ENCODE measurements at places on chromosomes 1 and 21.

DNA sequence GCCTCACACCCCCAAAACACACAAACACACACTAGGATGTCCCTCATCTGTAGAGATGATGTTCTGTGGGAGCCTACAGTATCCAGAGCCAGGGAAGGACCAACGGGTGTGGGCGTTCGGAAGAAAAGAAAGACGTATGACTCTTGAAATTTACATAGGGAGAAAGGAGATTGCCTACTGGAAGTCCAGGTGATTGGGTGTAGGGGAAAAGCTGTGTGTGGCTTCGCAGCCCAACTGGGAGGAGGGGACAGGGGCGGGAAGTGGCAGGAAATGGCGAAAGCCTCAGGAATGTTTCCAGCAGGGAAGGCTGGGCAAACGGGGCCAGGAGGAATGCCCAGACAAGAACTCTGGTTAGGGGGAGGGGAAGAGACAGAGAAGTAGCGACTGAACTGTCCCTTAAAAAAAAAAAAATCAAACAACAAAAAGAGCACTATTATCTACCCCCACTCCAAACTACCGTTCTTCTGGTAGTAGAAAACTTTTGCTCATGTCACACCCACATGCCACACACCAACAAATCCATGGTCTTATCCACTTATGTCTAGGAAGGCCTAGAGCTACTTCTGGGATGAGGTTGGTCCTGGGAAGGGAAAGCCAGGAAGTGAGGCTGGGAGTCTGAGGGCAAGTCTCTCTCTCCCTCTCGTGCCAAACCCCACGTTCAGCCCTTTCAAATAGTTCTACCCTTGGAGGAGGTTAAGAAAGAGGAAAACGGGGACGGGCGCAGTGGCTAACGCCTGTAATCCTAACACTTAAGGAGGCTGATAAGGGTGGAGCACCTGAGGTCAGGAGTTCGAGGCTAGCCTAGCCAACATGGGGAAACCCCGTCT, 1.8 kb upstream of the CKS1B start:
- DNase-seq: no peak

- no peak for DNase-seq
Observed at GRCh38 chr1:33222381-33222780, 33.9 kb upstream of the ZNF362 start.

GRCh38 chr1:43878440-43878839, 55.2 kb upstream of the ARTN start:
- DNase-seq: no peak

DNA sequence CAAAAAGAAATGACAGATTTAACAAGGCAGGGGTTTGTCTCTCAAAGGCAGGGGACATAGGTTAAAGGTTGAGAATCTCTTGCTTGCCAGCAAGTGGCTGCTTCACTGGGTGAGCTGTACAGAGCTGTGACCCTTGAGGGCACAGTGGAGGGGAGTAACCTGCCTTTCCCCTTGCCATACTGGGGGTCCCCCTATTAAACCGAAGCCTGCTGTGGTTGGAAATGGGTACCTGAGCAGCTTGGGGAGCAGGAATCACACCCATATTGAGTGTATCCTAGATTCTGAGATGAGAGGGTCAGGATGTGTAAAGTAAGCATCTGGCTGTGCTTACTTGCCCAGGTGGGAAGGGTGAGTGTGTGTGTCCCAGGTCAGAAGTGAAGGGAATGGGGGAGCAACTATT, 31.8 kb downstream of the WNT4 start:
- no peak for DNase-seq

DNA sequence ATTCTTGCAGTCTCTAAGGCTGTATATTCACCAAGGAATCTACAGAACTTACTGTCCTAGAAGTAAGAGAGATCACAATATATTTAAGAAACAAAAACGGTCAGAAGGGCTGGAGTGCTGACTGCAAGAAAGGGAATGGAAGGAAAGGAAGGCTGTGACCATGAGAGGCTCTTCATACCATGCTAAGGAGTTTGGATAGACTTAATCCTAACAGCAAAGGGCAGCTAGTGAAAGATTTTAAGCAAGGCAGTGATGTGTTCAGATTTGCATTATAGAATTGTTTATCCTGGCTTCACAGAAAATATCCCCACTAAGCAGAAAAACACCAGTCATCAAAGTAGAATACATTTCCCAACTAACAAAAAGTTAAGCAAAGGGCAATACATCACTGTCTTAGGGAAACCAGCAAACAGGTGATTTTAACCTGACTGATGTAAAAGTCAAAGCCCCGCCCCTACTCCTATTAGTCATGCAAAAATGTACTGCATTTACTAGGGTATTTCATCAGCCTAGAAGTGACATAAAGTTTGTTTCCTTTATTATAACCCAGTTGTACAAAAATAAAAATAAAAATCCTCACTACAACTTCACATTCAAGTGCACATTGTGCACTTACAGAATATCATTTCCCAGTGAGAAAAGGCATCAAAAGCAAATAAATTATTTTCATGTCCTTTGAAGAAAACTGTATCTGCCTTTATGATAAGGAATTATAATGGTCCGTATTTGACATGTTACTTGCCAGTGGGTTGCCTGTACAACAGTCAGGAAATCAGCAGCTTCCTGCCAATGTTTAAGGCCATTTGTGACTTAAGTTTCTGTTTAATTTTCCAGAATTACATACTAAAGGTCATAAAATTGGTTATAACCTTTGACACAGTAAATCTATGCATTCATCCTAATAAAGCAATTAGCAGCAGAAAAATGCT, 17.2 kb downstream of the JAK1 start:
- no peak for DNase-seq

- DNase-seq: no peak
Observed at GRCh38 chr1:69929308-69930057, 275.9 kb downstream of the LRRC40 start.

- no peak for DNase-seq
Observed at GRCh38 chr1:117209094-117209493, 1.6 kb downstream of the VTCN1 start.

DNA sequence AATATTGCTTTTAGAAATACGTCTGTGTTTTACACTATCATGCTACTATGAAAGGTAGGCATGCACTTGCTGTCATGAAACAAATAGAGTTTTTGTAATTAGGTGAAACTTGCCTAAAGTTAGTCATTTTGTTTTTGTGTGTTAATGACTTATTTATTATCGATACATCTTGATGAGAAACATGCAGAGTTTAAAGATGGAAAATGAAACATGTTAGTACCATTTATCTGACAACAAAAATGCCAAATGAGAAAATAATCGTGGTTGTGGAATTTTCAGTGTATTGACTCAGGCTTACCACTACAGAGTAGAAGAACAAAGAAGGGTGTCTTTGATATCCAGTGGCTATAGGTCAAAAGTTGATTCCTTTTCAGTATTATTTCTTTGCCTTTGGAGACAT, 105.5 kb downstream of the NCAM2 start:
- no peak for DNase-seq

GRCh38 chr1:33055210-33056008, 18.7 kb upstream of the AK2 start:
- no peak for DNase-seq

DNA sequence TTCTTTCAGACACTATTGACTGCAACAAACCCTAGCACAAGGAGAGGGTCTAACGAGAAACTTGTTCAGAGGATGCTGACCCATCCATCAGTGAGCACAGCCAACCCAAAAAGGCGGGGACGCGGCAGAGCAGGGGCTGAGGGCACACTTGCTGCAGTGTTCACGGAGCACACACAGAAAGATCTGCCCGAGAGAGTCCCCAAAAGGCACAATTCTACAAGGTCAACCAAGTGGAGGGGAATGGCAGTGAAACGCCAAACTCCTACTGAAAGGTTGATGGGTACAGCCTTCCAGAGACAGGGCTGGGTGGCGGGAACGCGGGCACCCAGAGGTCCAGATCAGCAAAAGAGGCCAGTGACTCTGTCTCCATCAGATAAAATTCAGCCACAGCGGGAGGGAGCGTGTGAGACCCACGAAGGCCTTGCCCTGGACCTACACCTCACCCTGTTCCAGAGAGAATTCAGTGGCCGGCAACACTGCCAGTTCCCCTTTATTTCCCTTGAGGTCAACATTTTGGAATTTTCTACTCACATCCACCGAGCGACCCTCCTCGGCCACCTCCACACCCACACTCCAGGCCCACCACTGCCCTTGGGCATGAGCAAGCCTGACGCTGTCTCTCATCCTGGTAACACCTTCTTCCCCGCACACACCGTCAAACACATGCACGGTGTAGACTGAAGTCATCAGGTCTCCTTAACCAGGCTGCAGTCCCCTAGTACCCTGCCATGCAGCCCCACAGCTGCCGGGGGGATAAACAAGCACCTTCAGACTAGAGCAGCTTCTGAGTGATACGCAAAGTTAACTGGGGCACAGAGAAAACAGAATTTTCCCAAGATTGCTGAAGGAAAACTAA, 5.5 kb downstream of the GNG4 start:
- no peak for DNase-seq

DNA sequence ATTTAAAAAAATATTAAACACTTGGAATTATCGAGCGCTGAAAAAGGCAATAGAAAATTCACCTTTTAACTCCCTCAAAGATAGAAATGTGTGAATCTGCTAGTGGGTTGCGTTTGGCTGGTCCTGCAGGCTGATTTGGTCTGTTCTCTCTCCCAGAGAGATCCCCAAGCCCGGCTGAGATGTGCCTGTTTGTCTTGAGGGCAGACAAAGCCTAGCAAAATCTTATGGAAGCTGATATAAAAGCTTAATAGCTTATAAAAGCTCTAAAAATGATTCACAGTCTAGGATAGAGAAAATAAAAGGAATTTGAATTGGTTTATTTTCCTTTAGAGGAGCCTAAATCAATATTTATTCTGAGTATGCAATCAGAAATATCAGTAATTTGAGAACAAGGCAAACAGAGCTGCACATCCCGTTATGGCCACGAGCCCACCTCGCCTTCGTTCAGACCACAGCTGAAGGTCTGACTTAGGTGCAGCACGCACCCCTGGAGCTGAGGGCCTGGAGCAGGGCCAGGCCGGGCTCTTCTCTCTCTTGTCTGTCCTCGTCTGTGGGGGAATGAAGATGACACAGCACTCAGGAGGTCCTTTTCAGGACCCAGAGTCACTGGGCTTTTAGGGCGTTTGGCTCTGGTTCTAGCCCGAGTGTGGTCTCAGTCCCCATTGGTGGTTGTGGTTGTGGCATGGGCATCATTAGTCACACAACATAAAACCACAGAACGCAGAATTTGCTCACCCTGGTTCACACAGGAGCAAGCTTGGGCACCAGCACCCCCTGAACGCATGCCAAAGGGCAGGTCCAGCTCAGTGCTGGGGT, 18.6 kb downstream of the PDE9A start:
- DNase-seq: no peak
